ENCODE measurements at places on chromosomes 7 and 10.
A peak's percentile ranks its signal among the peaks of the same experiment; 100 is the strongest.

GRCh38 chr10:111348076-111348475, 271.2 kb downstream of the ADRA2A start:
- DNase-seq: no peak

GRCh38 chr7:136958016-136958415, 89.6 kb downstream of the CHRM2 start:
- no peak for DNase-seq

- no peak for DNase-seq
Measured at GRCh38 chr10:7606951-7607404, 59.8 kb downstream of the ITIH5 start.

- no peak for DNase-seq
Measured at GRCh38 chr7:147249956-147250355, 1133.4 kb downstream of the CNTNAP2 start.

DNA sequence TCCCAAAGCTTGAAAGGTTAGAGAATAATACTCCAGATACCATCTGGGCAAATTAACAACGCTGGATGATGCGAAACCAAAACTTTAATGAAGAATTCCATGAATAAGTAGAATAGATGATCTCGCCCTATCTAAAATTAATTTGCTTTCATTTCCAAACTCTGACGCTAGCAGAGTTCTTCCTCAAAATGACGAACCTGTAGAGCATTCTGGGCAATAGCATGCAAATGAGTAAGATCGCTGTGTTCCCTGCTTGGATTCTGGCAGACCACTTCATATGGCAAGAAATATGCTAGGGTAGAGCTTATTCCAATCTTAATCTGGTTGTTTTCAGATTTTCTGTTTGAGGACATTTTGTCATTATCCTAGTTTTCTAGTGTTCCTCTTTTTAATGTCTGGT, 36.1 kb upstream of the SMNDC1 start:
- DNase-seq: no peak

GRCh38 chr10:99975106-99975829, 34.5 kb downstream of the DNMBP start:
- DNase-seq: no peak

DNA sequence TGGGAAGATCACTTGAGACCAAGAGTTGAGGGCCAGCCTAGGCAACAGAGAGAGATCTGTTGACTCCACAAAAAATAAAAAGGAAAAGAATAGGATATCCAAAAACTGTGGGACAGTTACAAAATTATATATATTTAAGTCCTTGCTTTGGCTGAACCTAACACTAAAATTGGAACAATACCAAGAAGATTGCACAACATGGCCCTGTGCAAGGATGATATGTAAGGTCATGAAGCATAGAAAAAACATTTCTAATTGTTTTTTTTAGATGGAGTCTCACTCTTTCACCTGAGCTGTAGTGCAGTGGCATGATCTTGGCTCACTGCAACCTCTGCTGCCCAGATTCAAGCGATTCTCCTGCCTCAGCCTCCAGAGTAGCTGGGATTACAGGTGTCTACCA, 139.0 kb downstream of the TPST1 start:
- no peak for DNase-seq

DNA sequence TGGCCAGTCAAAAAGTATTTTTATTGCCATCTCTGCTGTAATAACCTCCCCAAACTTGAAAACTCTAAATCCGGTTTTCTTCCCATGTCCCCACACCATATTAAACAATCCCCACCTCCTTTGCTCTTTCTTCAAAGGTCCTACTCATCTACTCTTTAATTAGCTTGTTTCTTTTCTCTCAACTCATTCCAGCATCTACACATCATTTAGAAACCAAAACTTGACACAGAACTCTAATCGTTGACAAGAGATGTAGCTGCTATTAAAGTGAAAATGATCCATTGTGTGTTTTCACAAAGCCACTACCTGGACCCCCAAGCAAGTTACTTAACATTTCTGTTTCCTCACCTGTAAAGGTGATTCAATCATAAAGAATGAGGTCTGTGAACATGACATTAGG, 436.3 kb upstream of the NPVF start:
- no peak for DNase-seq

DNA sequence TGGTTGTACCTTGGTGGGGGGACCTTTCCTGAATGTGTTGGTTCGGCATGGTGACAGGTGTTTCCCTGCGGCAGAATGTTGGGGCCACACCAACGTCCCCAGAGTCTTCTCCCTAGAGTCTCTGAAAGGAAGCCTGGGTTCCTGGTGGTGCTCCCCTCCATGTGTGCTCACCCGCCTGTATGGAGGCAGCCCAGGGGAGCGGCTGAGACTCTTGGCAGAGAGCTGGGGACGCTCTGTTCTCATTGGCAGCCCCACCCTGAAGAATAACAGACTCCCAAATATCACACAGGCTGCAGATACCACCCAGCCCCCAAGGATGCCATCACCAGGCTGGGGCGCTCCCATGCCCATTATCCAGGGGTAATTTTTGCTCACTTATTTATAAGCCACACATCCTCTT, 34.8 kb downstream of the CHST12 start:
- DNase-seq: no peak

DNA sequence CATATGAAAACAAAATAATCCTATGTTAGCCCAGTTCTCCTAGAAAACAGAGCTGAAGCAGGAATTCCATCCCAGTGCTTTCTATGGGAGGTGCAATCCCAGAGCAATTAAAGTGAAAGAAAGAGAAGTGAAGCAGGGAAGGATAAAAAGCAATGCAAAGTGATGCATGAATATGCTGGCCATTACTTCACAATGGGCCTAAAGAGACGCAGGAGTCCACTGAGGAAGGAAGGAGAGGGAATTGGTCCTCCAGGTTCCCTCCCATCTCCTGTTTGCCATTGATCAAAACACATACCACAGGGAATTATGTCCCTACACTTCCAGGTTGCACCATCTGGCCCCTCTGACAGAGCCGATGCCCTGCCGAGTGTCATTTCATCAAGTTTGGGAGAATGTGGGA, 392.2 kb upstream of the NFE2L3 start:
- no peak for DNase-seq

- no peak for DNase-seq
Measured at GRCh38 chr7:3179456-3179855, 121.6 kb upstream of the SDK1 start.

GRCh38 chr7:143331179-143331801, 15.4 kb downstream of the CLCN1 start:
- DNase-seq: no peak

DNA sequence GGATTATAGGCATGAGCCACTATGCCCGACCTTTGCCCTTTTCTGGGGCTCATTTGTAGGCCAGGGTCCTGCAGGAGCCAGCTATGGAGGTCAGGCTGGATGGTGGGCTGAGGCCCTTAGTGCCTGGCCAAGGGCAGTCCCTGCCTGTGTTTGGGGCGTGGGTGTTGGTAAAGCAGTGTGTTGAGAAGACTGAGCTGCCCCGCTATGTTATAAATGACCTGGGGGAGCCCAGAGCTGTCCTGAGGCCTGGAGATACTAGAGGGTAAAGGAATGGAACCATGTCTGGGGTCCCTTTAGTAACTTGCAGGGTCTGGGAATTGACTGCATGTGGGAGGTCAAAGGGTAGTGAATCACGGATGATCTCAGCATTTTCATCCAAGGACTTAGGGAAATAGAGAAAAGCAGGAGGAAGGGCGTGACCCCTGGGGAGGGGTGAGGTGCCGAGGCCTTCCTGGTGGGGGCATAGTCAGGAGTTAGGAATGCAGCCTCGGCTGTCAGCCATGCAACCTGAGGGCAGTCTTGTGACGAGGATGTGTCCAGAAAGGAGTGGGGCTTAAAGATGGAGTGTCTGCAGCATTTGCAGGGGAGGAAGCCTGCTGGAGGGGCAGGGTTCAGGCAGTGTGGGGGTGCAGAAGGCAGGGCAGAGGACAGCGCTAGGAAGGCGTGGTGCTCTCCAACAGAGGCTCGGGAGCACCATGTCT, 31.5 kb downstream of the TMEM248 start:
- DNase-seq: no peak

GRCh38 chr10:4669585-4669984, 156.4 kb upstream of the AKR1E2 start:
- no peak for DNase-seq

DNA sequence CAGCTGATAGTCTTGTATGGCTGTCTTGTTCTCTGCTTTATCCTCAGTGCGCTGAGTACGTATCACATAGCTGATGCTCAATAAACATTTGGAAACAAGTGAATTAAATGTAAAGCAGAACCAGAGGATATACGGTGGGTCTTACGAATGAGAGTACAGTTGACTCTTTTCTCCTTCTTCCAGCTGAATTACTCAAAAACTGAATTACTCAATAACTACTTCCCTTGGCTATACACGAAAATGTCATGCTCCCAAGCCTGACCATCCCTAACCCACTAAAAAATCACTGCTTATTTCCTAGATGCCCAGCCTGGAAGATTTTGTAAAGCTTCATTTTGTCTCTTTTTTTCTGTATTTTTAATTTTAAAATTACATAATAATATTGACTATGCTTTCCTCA, 3.2 kb upstream of the RSU1 start:
- no peak for DNase-seq

DNA sequence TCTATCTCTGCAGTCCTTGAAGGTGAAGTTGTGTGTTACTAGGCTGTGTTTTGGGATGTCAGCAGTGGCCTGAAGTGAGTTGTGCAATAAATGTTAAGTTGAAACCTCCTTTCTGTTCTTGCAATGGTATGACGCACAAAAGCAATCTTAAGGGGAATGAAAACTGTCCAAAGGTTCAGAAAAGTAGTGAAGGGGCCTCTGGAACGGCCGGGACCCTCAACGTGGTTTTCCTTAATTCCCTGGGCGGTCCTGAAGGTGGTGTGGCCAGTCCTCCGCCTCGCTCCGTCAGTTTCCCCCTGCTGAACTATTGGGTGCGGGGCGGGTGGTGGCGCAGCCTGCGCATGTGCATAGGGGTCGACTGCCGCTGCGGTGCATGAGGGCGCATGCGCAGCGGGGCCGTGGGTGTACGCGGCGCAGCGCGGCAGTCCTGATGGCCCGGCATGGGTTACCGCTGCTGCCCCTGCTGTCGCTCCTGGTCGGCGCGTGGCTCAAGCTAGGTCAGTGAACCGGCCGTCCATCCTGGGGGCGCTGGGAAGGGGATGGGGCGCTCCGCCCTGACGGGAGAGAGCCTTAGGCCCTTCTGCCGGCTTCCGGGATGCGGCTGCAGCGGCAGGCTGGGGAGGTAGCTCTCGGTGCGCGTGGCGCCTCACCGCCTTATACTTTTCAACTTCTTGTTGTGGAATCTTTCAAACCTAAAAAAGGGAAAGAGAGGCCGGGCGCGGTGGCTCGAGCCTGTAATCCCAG, at the start of gene SUMF2:
SUMF2 (plus strand) TSS at position 405 of the 744 bp plus-strand sequence; CDS start at position 431, 26 bp downstream.
- peak; percentile 87 for DNase-seq

DNA sequence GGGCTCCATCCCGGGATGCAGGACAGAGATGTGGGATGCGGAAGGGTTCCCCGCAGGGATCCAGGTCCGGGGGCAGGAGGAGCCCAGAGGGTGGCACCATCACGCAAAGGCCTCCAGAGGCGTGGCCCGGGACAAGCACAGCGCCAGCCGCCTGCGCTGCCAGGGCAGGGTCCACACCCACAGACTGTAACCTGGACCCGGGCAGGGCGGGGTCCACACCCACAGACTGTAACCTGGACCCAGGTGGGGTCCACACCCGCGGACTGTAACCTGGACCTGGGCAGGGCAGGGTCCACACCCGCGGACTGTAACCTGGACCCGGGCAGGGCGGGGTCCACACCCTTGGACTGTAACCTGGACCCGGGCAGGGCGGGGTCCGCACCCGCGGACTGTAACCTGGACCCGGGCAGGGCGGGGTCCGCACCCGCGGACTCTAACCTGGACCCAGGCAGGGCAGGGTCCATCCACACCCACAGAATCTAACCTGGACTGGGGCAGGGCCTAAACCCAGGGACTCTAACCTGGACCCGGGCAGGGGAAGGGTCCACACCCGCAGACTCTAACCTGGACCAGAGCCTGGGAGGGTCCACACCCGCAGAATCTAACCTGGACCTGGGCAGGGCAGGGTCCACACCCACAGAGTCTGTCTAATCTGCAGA, 37.5 kb upstream of the SUN1 start:
- DNase-seq: no peak

GRCh38 chr7:115229401-115230105, 307.7 kb downstream of the MDFIC start:
- no peak for DNase-seq

DNA sequence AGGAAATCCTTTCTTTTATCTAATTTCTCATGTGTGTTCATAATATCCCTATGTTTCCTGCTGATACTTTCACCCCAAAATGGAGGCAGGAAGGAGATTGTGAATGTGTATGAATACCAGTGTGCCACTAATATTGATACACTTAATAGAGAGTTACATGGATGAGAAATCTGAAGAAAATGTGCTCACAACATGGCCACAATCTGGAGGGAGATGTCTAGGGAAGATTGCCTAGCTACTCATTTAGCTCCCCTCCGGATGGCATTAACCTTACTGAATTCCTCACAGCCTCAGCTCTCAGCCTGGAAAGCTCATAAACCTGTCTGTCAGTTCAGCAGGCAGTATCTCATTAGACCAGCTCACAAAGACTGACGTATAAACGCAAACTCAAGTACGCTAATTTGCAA, 23.4 kb upstream of the DMTF1 start:
- no peak for DNase-seq

DNA sequence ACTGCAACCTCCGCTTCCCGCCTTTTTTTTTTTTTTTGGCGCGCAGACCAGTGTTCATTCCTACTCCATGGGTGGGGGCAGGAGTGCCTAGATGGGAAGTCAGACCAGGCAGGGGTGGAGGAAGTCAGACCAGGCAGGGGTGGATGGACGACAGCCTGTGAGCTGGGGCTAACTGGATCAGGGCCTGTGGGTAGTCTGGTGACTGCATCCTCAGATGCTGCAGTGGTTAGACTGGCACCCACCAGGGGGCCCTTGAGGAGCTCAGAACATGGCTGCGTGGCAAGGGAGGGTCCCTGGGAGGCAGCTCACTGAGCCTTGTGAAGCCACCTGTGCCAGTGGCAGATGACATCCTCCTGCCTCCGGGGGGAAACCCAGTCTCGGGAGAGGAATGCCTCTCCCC, 35.1 kb downstream of the RCC1L start:
- no peak for DNase-seq

GRCh38 chr10:108454224-108454623, 1289.7 kb upstream of the SORCS1 start:
- no peak for DNase-seq

DNA sequence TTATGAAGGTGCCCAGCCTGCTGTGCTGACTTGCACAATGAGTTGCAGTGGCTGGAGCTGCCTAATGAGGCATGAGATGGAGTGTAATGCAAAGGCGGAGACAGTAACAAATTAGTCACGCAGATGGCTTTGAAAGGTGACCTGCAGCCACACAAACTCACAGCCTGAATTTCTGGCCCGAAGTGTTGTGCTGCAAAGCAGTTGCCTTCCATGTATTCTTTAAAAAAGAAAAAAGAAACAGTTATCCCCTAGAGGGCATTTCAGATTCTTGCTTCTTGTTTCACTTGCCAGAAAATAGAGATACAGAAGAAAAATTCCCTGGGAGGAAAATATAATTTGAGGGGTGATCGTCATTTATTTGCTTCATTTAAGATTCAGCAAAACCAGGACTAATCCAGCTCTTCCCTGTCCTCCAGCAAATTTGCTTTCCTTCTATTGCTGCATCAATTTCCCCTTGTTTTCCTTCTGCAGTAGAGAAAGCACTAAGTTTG, 239.9 kb downstream of the ADRA2A start:
- no peak for DNase-seq

Data from stimulated activated CD4-positive, alpha-beta T cell treated with anti-CD3 and anti-CD28 coated beads, TNF-alpha, amount 100 ng/mL, for 24 hours (primary cell).